Activated CD4-positive, alpha-beta T cell treated with anti-CD3 and anti-CD28 coated beads, Interleukin-2, amount 10 ng/mL, durations not matched to agents 24 days and 14 days (primary cell): ENCODE measurements at places on chromosomes 13 and 19. TPM values are rescaled to one million over a fixed set of nuclear protein-coding genes. Genes with fewer than 3 reads are reported as not detected.

DNA sequence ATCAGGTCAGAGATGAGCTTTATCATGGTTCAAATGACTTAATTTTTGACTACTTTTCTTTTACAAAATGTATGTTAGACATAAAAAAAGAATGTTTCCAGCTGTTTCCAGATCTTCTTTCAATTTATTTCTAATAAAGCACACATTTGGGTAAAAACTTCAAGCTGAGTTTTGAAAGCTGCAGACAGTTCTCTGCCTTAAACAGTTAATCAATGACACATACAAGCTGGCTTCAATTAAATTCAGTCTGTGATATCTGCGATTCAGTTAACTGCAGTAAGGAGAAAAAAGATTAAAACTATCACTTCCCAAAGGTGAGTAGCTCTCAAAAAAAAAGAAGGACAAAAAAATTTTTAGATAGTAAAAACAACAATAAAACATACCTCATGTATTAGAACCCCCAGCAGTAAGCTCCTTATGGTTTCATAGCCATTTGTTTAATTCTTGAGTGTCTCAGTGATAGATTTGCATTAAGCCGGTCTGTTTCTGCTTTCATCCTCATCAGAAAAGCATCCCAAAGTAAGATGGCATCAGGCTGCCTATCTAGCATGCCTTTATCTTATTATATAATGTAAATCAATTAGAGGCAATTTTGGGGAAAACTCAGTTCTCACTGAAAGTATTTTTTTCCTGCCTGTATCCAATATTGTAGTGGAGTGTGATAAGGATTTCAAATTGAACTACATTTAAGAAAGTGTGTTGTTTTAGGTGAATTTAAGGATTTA lies 81.8 kb upstream of the STARD13 start:
- no peaks in the 10 kb centered on the region for H3K27me3 ChIP-seq
- peaks cover 6% of the 10 kb centered on the region for H3K4me1 ChIP-seq
- no peak overlapping the region for H3K4me3 ChIP-seq
- H3K27ac ChIP-seq = no peak overlapping the region
- no peak for DNase-seq

ZNF564 gene
- total RNA-seq = 5.6 and 7.0 TPM in 2 replicates

DNA sequence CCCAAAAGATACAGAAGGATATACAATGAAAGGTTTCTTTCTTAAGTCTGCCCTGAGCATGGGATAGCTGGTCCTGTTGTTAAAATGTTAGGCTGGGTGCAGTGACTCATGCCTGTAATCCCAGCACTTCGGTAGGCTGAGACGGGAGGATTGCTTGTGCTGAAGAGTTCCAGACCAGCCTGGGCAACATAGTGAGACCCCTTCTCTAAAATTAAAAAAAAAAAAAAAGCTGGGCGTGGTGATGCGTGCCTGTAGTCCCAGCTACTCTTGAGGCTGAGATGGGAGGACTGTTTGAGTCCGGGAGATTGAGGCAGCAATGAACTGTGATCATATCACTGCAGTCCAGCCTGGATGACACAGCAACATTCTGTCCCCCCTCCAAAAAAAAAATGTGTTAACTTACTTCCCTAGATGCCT lies 52.5 kb upstream of the SHKBP1 start:
- no peak for DNase-seq
- H3K36me3 ChIP-seq = no peaks in the 10 kb centered on the region
- H3K4me3 ChIP-seq = no peak overlapping the region
- peaks cover 5% of the 10 kb centered on the region for H3K4me1 ChIP-seq
- H3K27ac ChIP-seq = no peak overlapping the region
- H3K27me3 ChIP-seq = peaks cover 16% of the 10 kb centered on the region

PVR gene
- 18.5 and 19.1 TPM in 2 replicates for total RNA-seq

DNA sequence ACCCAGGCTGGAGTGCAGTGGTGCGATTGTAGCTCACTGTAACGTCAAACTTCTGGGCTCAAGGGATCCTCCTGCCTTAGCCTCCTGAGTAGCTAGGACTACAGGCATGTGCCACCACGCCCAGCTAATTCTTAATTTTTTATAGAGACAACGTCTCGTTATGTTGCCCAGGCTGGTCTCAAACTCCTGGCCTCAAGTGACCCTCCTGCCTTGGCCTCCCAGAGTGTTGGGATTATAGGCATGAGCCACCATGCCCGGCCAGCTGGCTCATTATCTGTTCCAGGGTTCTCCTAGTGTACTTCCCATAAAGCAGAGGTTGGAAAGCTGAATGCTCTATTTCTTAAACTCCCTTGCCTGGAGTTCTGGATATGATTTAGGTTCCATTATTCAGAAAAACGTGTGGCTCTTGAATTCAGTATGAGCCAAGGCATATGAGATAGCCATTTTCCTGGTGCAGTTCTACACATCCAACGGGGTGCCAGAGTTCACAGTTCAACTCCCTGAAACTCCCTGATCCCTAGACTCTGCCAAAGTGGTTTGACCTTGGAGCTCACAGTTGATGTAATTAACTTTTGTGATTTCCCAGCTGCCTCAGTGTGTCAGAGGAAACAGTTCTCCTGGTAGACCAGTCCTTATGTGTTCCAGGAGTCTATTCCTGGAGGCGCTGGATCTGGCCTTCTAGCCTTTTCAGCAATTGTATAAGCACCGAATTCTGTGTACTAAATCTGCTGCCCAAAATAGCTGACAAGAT lies 21.6 kb downstream of the GPR183 start:
- no peak overlapping the region for H3K27ac ChIP-seq
- no peak for DNase-seq
- no peak overlapping the region for H3K4me3 ChIP-seq
- H3K27me3 ChIP-seq = no peaks in the 10 kb centered on the region

DNA sequence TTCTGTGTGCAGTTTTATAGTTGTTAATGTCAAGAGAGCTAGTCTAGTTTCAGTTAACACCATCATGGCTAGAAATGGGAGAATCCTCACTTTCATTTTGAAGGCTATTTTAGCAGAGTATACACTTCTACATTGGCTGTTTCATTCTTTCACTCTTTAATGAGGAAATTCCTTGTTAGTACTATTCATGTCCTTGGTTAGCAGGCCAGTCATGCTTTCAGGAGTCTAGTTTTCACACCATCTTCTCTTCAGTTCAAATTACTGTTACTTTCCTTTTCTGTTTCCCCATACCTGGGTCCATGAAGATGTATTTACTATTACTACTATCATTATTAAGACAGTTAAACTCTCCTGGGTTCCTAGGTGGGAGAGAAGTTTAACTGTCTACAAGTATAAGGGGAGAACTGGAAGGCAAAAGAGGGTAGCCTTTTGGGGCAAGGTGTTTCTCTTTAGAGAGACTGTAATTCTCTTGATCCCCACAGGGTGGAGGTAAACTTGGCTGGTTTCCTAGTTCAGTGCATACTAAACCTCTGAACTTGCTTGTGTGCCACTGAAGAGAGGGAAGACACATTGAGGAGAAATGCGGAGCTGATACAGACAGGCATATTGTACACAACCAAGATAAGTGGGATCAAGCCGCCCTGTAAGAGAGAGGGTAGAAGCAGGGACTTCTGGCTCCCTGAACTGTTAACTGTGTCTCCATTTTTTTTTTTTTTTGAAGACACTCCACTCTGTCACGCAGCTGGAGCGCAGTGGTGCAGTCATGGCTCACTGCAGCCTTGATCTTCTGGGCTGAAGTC lies 41.3 kb upstream of the IGFL4 start:
- peak; percentile 66 for DNase-seq
- H3K36me3 ChIP-seq = peaks cover 2% of the 10 kb centered on the region
- H3K27ac ChIP-seq = no peak overlapping the region
- H3K4me1 ChIP-seq = peaks cover 2% of the 10 kb centered on the region
- H3K27me3 ChIP-seq = peaks cover 46% of the 10 kb centered on the region

CASP14 gene
- not detected in 2 replicates for total RNA-seq

GRCh38 chr19:45667620-45668341 lies at the start of gene GIPR:
TSS of gene GIPR (plus strand) at chr19:45668221. CDS start at chr19:45669521, 1,300 bp downstream.
- DNase-seq = peak; percentile 84
- H3K36me3 ChIP-seq = peaks cover 2% of the 10 kb centered on the region
- peak within 1 kb of the TSS; percentile 94 for H3K4me3 ChIP-seq
- peak within 1 kb of the TSS; percentile 83 for H3K27ac ChIP-seq
- peaks cover 27% of the 10 kb centered on the region for H3K4me1 ChIP-seq

DNA sequence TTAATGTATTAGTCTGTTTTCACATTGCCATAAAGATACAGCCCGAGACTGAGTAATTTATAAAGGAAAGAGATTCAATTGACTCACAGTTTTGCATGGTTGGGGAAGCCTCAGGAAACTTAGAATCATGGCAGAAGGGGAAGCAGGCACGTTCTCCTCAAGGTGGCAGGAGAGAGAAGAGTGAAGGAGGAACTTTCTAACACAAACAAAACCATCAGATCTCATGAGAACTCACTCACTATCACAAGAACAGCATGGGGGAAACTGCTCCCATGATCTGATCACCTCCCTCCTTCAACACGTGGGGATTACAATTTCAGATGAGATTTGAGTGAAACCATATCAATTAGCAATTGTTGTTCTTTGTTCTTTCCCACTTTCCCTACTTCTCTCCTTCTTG lies 689.0 kb upstream of the SLITRK1 start:
- no peak overlapping the region for H3K27ac ChIP-seq
- H3K36me3 ChIP-seq = no peaks in the 10 kb centered on the region
- no peak for DNase-seq
- no peaks in the 10 kb centered on the region for H3K27me3 ChIP-seq
- no peak overlapping the region for H3K4me3 ChIP-seq

CYP4F2 gene
- not detected in 2 replicates for total RNA-seq

DACT3 gene
- 3.2 and 3.7 TPM in 2 replicates for total RNA-seq

DNA sequence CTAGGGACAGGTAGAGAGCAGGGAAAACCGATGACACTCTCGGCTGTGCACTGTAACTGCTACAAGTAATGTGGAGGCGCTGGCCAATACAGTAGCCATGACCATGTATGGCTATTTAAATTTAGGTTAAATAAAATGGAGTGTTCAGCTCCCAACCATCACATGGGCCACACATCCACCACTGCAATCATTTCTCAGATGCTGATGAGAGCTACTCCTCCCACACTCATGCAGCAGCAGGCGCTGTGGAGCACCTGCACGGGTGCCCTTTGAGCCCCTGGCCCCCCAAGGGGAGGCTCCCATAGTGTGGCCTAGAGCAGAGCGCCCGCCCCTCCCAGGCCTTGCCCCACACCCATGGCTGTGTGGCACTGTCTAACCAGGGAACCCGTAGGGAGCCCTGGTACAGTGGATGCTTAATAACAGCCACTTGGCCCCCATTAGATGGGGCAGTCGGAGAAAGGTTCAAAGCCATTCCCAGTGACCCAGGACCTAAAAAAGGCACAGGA lies 6.0 kb downstream of the ACP4 start:
- no peak for DNase-seq
- H3K4me1 ChIP-seq = peaks cover 11% of the 10 kb centered on the region
- H3K27ac ChIP-seq = no peak overlapping the region
- no peak overlapping the region for H3K4me3 ChIP-seq
- H3K27me3 ChIP-seq = no peaks in the 10 kb centered on the region
- peaks cover 29% of the 10 kb centered on the region for H3K36me3 ChIP-seq

- H3K4me3 ChIP-seq = peak overlapping the region; percentile 51
- H3K27ac ChIP-seq = no peak overlapping the region
- H3K36me3 ChIP-seq = no peaks in the 10 kb centered on the region
- DNase-seq = peak; percentile 83
- H3K4me1 ChIP-seq = peaks cover 2% of the 10 kb centered on the region
Observed at GRCh38 chr19:50909240-50910070, 1.7 kb downstream of the KLK4 start.
